ENCODE measurements at places on chromosomes 6 and 20.

GRCh38 chr6:136720045-136720770, 72.1 kb downstream of the MAP3K5 start:
- no peak for DNase-seq

DNA sequence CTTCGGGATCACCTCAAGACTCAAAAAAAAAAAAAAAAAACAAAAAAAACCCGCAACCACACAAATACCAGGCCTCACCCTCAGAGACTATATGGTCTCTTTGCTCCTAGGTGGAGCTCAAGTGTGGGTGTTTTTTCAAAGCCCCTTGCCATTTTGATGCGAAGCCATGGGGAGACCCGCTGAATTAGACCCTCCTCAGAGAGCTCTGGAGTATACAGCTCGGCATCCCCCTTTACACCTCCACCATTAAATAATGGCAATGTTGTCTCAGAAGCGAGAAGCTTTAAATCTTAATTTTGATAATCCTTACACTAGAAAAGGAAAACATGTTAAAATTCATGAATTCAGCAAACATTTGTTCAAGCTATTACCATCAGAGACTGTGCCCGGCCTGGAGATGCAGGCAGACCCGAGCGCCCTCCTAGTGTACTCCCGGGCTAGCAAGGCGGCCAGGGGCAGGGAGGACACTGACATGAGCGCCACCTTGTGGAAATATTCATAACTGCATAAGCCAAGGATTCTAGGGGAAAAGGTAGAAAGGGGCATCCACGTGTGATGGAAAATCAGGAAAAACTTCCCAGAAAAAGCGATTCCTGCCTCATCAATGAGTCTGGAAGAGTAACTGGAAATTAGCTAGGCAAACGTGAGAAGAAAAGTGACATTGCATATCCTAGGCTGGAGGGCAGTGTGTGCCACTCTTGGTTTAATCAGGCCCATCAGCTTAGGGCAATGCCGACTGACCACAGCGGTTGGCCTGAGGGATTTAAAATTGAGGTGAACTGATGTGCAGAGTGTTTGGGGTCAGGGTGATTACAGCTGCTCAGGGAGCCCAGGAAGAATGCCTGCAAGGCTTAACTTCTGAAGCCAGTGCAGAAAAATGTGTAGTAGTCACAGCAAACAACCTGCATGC, 72.5 kb downstream of the B3GAT2 start:
- peak; percentile 19 for DNase-seq

DNA sequence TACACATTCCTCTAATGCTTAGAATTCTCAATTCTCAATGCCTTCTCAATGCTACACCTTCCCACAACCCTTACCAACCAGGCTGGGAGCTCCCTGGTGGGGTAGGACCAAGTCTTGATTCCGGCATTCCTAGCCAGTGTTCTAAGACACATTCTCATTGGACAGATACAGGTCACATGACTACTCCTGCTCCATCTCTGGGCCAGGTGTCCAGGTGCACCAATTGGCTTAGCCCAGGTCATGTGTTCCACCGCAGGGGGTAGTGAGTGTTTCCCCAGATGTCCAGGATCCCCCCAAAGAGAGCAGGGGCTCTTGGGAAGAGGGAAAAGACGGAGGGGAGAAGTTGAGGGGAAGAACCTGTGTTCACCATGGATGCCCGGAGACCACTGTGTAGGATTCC, 58.7 kb upstream of the MLN start:
- DNase-seq: no peak

GRCh38 chr20:40991181-40991889, 37.3 kb upstream of the TOP1 start:
- no peak for DNase-seq

DNA sequence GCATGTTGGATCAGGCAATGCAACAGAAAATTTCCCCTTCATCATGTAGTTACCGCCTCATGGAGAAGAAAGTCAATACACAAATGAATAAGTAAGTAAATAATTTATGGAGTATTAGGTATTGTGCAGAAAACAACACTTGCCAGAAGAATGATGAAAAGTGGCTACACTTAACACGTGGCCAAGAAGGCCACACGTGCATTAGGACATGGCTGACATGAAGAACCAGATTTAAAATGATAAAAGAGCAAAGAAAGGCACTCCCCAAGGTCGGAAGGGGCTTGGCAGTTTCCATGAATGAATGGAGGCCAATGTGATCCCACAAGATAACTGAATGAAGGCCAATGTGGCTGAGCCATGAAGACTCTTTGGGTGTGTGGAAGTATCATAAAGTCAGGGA, 447.2 kb downstream of the DOK5 start:
- no peak for DNase-seq

DNA sequence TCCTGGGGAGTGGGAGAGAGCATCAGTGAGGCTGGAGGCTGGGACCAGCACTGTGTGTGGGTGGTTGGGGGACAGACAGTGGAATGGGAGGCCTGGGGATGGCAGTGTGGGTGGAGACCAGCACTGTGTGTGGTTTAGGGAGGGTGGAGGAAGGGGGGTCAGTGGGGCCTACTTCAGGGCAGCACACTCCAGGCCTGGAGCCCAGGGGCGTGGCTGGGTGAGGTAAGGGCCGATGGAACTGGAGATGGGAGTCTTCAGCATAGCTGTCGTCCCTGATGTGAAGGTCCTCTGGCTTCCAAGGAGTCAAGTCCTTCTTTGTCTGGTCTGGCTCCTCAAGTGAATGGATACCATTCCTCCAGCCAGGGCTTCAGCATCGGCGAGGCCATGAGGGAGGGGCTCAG, 18.6 kb downstream of the KCNK17 start:
- DNase-seq: no peak

DNA sequence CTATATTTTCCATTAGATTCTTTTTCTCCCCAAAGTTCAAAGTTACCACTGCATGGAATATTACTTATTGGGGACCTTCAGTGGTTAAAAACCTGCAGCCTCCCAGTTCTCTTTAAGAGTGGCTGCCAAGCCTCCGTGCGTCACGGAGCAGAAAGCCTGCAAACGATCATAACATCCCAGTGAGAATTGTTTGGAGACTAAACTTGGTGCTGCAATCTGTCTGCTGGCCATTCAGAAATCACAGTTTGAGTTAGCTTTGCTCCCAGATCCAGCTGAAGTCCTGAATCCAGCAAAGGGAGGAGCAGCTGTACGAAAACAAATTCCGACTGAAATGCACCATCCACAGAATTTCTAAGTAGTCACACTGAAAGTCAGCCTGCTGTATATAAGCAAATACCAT, 213.5 kb upstream of the PDE10A start:
- no peak for DNase-seq

DNA sequence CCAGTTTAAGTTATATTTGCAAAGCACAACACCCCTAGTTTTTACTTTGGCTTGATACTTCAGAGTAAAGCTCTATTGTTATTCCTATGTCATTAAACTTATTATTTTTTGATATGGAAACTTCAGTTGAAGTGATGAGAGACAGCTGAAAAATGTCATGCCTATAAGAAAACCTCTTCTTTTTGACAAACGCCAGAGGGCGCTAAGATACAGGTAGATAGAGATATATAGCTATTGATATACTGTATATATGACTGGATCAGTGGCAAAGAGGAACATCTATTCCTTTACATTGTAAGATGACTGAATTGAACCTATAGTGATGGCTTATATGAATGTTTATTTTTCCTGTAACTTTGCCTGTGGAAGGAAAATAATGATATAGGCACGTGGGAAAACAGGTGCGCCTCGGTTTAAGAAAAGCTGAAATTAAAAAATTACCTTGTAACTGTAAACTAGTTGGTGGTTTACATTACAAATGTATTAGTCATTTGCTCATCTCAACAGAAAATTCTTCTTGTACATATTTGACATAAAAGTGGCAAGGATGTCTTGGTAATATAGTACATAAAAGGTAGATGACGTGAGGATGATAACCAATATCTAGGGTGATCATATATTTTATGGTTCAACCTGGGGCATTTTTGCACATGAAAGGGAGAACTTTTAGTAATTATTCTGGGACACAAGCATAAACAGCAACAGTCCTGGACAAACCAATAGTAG, 74.1 kb downstream of the LAMA4 start:
- no peak for DNase-seq

- DNase-seq: no peak
These were observed 130.5 kb upstream of the CNR1 start for GRCh38 chr6:88296694-88297093.

GRCh38 chr6:2353412-2354137, 108.2 kb upstream of the GMDS start:
- peak; percentile 28 for DNase-seq

- no peak for DNase-seq
These were observed 28.6 kb downstream of the DDX27 start for GRCh38 chr20:49247792-49248191.

GRCh38 chr6:139647841-139648240, 273.4 kb upstream of the CITED2 start:
- DNase-seq: no peak

- no peak for DNase-seq
These were observed 118.8 kb downstream of the BMP5 start for GRCh38 chr6:55756531-55757031.

- no peak for DNase-seq
These were observed 334.1 kb downstream of the TAF4 start for GRCh38 chr20:61731363-61732181.

DNA sequence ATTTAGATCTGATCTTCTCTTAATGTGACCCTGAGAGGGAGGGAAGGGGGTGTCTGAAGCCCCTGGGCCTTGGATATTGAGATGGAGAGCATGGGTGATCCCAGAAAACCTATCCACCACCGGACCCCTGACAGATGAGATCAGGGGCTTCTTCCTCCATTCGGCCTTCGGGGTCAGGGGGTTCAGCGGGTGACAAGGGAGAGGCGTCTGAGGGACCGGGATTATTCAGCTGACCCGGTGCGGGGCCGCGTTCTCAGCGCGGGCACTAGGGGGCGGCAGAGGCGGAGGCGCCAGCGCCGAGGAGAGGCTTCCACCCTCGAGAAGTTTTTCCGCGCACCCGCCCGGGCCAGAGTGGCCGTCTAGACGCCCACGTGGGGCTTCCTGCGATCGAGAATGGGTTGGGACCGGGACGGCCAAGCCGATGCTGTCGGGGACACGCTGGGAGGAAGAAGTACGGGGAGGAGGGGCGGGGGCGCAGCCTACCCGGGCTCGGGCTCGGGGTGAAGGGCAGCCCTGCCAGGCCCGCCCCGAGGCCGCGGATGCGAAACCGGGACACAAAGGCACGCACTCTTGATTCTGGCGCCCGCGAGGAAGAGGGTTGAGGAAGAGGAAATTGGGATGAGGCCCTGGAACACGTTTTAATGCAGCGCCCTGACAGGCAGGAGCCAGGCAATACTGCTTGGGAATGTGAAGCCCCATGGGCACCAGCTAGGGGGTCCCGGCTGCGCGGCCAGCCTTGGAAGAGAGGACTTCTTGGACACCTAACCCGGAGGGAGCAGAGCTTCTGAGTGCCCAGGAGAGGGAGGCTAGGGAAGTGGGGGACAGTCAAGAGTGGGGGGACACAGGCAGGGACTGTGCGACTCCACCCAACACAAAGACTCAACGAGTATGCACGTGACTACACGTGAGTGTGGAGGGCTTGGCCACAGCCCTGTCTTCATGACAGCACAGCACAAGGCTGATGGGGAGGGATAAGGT, 30.6 kb downstream of the COL11A2 start:
- DNase-seq: peak; percentile 82

DNA sequence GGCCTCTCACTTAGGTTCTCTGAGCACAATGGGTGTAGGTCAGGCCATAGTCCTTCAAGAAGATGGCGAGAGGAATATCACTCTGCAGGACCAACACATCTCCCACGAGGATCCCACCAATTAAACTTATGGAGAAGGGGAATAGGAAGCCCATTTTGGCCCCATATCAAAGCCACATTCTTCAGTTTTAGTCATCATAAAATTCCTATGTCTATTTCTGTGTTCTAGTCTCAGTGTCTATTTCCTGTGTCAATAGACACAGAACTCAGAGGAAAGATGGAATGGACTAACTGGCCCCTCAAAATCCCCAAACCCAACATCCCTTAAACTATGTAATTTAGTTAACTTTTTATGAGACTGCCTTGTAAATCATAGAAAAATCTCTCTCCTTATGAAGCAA, 216.8 kb downstream of the HACE1 start:
- no peak for DNase-seq

GRCh38 chr6:90984066-90984465, 397.2 kb upstream of the MAP3K7 start:
- no peak for DNase-seq

DNA sequence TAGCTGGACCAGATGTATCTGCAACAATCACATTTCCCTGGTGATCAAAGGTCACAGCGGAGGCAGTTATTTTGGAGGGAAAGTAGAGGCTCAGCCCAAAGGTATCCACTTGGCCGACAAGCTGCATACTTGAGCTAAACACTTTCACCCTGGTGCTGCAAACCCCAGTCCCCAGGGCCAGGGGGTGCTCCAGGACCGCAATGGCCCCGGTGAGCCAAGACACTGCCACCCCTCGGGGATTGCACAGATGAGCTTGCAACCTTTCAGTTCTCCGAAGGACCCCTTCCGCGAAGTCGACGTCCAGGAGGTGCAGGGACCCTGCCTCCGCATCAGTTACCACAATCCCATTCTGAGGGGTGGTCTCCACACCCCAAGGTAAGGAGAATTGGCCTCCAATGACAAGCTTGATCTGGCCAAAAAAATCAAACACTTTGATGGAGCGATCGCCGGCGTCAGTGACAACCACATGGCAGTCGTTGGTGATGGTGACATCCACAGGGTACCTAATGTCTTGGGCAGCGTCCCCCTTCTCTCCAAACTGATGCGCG, 823 bp downstream of the NHLRC1 start:
- no peak for DNase-seq

- no peak for DNase-seq
These were observed 111.1 kb upstream of the UFL1 start for GRCh38 chr6:96410467-96410866.

GRCh38 chr6:73943411-73943810, 247.4 kb downstream of the CD109 start:
- no peak for DNase-seq

GRCh38 chr20:37406010-37406998, 60.4 kb downstream of the SRC start:
- peak; percentile 49 for DNase-seq

GRCh38 chr20:58665606-58666005, 14.5 kb downstream of the STX16 start:
- no peak for DNase-seq

GRCh38 chr20:35735826-35736470, 6.1 kb downstream of the RBM39 start:
- no peak for DNase-seq

GRCh38 chr6:129340983-129341382, 369.0 kb downstream of the ARHGAP18 start:
- no peak for DNase-seq

- DNase-seq: peak; percentile 46
These were observed 818 bp upstream of the MDGA1 start for GRCh38 chr6:37698264-37699137.

GRCh38 chr6:149580880-149581279, 14.7 kb downstream of the GINM1 start:
- no peak for DNase-seq

DNA sequence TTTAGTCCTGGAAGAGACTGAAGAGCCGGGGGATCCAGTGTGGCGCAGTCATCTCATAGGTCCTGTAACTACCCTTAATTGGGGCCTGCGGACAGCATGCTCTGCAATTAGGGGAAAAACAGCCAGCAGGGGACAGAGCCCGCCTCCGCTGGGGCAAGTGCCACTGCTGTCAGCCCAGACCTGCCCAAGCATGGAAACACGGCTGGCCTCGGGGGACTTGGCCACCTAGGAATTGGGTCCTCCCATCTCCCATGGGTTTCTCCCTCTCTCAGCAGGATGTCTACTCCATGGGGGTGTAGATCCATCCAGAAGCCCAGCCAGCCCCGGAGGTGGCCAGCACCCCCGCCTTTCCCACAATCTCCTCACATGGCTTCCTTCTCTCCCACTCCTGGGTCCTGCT, 3.6 kb downstream of the GHRH start:
- no peak for DNase-seq
